ENCODE measurements at places on chromosomes 2 and 18.
A peak's percentile ranks its signal among the peaks of the same experiment; 100 is the strongest.

GRCh38 chr2:12624905-12625598 lies 91.7 kb upstream of the TRIB2 start:
- DNase-seq: no peak

DNA sequence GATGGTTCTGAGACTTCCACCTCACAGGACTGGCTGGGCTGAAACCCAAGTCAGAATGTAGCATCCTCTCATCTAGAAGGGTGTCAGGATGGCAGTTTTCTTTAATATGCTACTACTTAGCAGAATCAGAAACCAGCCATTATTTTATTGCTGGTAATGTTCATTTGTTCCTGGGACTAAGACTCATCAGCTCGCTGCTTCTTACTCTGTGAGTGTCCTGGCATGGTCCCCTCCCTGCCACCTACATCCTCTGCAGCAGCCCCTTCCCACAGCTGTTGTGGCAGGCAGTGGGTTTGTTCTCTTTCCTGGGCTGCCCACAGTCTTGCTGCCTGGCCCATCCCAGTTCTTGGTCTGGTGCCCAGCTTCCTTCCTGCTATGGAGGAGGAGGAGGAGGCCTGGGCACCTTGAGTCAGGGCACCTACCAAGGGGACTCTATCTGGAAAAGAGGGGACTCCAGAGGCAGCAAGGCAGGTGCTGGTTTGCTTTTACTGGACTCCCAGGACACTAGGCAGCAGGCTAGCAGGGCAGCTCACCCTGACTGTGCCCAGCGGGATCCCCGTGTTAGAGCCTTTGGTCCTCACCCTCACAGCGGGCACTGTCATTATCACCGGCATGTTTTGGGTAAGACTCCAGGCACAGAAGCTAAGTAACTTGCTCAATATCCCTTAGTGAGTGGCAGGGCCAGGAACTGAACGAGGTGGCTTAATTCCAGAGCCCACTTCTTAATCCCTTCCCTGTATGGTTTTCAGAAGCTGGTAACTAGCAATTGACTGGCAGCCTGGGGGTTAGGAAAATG lies 62.1 kb downstream of the LRRFIP1 start:
- no peak for DNase-seq

DNA sequence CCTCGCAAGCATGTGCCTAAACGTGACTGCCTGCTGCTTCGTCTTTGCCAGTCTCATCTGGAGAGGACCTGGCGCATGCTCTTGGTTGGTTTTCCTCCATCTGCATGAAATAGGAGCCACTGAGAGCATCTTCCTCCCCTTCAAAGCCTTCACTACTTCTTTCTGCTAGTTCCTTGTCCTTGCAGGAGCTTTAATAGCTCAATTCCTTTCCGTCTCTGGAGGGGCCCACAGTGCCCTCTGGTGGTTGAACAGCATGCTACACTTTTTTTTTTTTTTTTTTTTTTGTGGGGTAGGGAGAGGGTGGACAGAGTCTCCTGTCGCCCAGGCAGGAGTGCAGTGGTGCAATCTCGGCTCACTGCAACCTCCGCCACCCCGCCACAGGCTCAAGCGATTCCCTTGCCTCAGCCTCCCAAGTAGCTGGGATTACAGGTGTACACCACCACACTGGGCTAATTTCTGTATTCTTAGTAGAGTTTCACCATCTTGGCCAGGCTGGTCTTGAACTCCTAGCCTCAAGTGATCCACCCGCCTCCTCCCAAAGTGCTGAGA lies 59.6 kb downstream of the SP110 start:
- peak; percentile 89 for DNase-seq

DNA sequence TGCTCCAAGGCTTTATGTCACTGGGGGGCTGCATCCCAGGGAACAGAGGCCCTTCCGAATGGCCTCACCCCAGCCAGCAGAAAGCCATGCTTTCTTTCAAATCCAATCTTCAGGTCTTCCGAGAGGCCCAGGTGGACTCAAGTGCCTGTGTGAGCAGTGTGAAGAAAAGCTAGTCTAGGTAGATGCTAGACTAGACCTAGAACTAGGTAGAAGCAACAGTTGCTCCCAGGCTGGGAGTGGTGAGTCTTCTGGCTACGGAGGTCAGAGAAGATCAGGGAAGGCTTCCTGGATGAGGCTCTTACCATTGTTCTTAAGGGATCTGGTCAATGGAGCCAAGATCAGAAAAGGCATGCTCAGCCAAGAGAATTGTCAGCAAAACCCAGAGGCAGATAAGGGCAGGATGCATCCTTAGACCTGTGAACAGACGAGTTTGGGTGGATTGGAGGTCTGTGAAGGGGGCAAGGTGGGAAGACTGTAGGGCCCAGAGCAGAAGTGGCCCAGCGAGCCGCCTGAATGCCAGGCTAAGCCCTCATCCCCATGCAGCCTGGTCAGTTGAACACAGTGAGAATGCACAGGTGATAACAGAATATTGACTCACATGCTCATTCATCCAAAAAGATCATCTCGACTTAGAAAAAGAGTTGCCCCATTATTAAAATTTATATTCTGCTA lies 110.8 kb downstream of the SMAD7 start:
- no peak for DNase-seq

GRCh38 chr2:176137906-176138305 lies 8.4 kb downstream of the HOXD8 start:
- DNase-seq: no peak

- DNase-seq: no peak
Measured at GRCh38 chr2:229674830-229675530, 39.4 kb downstream of the DNER start.

GRCh38 chr2:205372141-205372540 lies 310.2 kb upstream of the NRP2 start:
- no peak for DNase-seq

DNA sequence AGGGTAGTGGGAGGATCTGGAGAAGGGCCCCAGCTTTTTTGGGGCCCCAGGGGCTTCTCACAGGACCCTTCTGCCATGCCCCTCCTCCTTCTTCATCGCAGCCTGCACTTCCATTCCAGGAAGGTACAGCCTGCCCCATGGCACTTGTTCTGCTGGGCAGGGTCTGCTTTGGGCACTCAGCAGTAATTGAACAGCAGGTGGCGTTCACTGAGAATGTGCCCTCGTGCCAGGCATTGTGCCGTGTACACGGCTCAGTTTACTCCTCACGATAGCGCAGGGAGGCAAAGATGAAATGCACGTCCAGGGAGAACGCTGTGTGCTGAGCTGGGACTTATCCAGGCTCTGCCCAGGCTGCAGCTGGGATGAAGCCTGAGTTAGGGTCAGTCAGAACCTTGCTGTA lies 54.8 kb upstream of the ASB18 start:
- no peak for DNase-seq

Measured in KBM-7 (cell line).